ENCODE measurements at places on chromosomes 1 and 21. TPM values are rescaled to one million over a fixed set of nuclear protein-coding genes. Genes with fewer than 3 reads are reported as not detected.

Gene METTL25B
- total RNA-seq: 12.9 TPM

Gene PLPPR5
- not detected for total RNA-seq

Gene LRRC52
- not detected for total RNA-seq

Gene CD48
- 1.3 TPM for total RNA-seq

Gene TNFRSF9
- total RNA-seq: not detected

Gene CFAP141
- total RNA-seq: not detected

Gene CDKN2C
- total RNA-seq: 3.9 TPM

GRCh38 chr1:42962641-42963377 is 4.1 kb upstream of the SLC2A1 start:
- no peak overlapping the region for H3K27ac ChIP-seq
- H3K36me3 ChIP-seq: no peaks in the 10 kb centered on the region
- DNase-seq: no peak

DNA sequence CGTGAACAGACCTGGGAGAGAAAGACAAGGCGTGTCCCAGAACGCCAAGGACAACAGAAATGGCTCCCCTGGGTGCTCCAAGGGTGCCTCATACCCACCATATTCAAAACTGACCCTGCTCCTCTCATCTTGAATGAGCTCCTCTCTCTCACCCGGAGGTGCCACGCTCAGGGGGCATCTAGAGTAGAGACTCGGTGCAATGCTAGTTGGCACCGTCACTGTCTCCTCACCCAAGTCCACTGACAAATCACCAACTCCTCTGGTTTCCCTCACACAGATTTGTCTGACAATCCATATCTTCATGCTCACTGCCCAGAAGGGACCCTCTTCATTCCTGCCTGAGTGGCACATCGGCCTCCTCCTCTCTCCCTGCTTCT is 5.0 kb downstream of the TMEM125 start:
- no peak overlapping the region for H3K27ac ChIP-seq
- no peak overlapping the region for H3K4me3 ChIP-seq
- H3K4me1 ChIP-seq: no peaks in the 10 kb centered on the region
- H3K27me3 ChIP-seq: peaks cover 16% of the 10 kb centered on the region

- H3K4me1 ChIP-seq: peaks cover 31% of the 10 kb centered on the region
- no peaks in the 10 kb centered on the region for H3K27me3 ChIP-seq
- H3K4me3 ChIP-seq: no peak overlapping the region
Observed at GRCh38 chr1:94070865-94071264, 50.1 kb downstream of the ABCA4 start.

DNA sequence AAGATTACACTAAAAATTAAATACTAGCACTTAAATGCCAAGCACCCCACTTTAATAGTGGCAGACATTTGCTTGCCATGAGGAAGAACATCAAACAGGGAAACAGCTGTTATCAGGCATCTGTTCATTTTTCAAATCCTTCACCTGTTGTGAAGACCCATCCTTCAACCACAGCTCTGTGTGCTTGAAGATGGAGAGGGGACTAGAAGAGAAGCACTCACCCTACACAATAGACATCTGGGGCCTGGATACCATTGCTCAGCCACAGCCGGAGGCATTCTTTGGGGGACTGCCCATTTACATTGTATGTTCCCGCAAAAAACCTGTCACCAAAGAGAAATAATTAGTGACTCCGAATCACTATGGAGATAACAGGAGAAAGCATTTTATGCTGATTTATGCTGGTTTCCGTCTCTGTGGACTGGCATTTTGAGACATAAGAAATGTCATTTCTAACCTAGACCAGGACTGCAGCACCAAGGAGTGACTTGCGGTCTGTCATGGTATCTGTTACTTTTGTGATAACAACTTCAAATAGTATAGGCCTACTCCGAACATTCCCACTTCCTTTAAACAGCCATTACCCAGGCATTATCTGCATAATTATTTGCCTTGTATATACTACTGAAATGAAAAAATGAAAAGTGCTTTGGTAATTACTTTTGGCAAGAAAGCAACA is 28.8 kb upstream of the MTF1 start:
- no peak overlapping the region for H3K4me3 ChIP-seq
- peaks cover 4% of the 10 kb centered on the region for H3K4me1 ChIP-seq
- peaks cover 2% of the 10 kb centered on the region for H3K36me3 ChIP-seq
- no peak overlapping the region for H3K27ac ChIP-seq

DNA sequence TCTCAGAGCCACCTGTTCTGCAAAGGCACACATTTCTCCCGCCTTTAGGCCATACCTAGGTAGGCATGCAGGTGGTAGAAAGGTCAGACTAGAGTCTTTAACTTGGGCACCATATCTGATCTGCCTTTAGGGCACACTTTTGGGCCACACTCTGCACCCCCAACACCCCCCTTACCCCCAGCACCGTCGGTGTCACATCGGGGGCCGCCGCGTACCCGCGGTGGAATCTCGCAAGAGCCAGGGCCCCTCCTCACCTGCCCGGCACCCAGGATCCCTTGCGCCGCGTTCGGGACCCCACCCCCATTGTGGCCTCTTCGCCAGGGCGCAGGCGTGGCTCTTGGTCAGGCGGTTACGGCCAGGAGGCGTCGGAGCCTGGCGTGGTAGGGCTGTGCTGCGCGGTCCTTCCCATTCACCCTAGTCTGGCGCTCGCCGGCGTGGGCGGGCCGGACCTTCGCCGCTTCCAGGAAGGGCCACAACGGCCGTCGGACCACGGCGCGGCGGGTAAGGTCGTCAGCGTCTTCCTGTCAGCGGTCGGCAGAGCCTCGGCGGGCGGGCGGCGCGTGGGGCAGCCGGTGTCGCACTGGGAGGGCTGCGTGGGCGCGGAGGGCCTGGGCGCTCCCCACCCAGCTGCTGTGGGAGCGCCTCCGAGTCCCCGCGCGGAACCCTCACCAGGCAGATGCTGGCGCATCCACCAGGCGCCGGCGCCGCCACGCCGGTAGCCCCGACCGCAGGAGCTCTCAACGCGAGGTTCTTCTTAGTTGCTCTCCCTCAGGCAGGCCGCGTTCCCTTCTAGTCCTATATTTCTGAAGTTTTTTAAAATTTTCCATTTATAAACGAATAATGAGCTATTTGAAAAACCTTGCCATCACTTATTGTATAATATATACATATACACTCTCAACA is at the start of gene DNAH14:
DNAH14 (plus strand) TSS at position 341 of the 903 bp plus-strand sequence. CDS start 23,028 bp downstream, outside the sequence.
- H3K36me3 ChIP-seq: no peaks in the 10 kb centered on the region
- H3K27me3 ChIP-seq: peaks cover 16% of the 10 kb centered on the region
- H3K4me1 ChIP-seq: no peaks in the 10 kb centered on the region
- no peak within 1 kb of the TSS for H3K27ac ChIP-seq
- peak within 1 kb of the TSS; percentile 34 for H3K4me3 ChIP-seq
- no peak for DNase-seq

- peak overlapping the region; percentile 51 for H3K27ac ChIP-seq
- no peak overlapping the region for H3K4me3 ChIP-seq
- peaks cover 3% of the 10 kb centered on the region for H3K4me1 ChIP-seq
- no peak for DNase-seq
- H3K27me3 ChIP-seq: no peaks in the 10 kb centered on the region
- H3K36me3 ChIP-seq: no peaks in the 10 kb centered on the region
Observed at GRCh38 chr1:115782571-115783281, 14.2 kb upstream of the CASQ2 start.

GRCh38 chr1:32448773-32449456 is 16.0 kb upstream of the ZBTB8B start:
- no peak overlapping the region for H3K27ac ChIP-seq
- no peak for DNase-seq
- H3K36me3 ChIP-seq: no peaks in the 10 kb centered on the region
- no peak overlapping the region for H3K4me3 ChIP-seq

DNA sequence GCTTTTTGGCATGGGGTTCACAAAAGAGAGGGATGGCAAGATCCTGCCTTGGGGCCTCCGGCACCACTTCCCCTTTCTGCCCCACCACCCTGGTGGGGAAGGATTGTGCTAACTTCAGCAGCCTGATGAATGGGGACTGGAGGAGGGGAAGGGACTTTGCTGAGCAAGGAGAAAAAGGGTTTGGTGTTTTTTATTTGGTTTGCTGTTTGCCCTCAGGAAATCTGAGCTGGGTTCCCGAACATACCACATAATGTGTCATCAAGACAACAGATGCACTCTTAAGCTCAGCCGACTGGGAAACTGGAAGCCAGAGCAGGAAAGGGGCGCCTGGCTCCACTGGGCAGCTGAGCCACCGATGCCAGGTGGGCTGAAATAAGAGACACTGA is 19.8 kb downstream of the OLFML2B start:
- peaks cover 14% of the 10 kb centered on the region for H3K4me1 ChIP-seq
- H3K36me3 ChIP-seq: no peaks in the 10 kb centered on the region

GRCh38 chr1:108663074-108663473 is 2.2 kb upstream of the HENMT1 start:
- no peaks in the 10 kb centered on the region for H3K36me3 ChIP-seq
- DNase-seq: no peak
- no peaks in the 10 kb centered on the region for H3K27me3 ChIP-seq
- no peak overlapping the region for H3K27ac ChIP-seq
- no peak overlapping the region for H3K4me3 ChIP-seq
- peaks cover 4% of the 10 kb centered on the region for H3K4me1 ChIP-seq

GRCh38 chr1:167935216-167936067 is 1.0 kb upstream of the DCAF6 start:
- H3K27me3 ChIP-seq: no peaks in the 10 kb centered on the region
- DNase-seq: no peak
- H3K4me3 ChIP-seq: peak overlapping the region; percentile 69
- H3K4me1 ChIP-seq: peaks cover 52% of the 10 kb centered on the region
- peak overlapping the region; percentile 98 for H3K27ac ChIP-seq
- H3K36me3 ChIP-seq: no peaks in the 10 kb centered on the region

DNA sequence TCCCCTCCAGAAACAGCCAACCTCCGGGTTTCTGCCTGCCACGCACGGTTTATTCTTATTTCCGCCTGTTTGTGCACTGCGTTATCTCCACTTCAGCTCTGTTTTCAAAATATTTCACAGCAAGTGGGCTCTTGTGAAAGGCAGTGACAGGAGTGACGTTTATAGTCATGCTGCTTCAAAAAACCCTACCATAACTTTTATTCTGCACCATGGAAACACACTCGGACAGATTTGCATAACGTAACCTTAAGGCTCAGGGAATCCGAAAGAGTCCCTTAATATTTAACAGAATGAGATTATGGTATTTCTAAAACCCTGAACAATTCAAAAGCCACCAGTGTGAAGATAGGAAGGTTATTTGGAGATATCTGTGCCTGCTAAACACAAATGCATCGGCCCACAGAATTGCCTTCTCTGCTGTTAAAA is 782 bp upstream of the SDE2 start:
- peak overlapping the region; percentile 93 for H3K27ac ChIP-seq
- H3K36me3 ChIP-seq: peaks cover 5% of the 10 kb centered on the region
- H3K4me1 ChIP-seq: peaks cover 31% of the 10 kb centered on the region
- H3K27me3 ChIP-seq: no peaks in the 10 kb centered on the region
- no peak for DNase-seq
